HCT116 (cell line): ENCODE measurements at places on chromosomes 7 and 10.

DNA sequence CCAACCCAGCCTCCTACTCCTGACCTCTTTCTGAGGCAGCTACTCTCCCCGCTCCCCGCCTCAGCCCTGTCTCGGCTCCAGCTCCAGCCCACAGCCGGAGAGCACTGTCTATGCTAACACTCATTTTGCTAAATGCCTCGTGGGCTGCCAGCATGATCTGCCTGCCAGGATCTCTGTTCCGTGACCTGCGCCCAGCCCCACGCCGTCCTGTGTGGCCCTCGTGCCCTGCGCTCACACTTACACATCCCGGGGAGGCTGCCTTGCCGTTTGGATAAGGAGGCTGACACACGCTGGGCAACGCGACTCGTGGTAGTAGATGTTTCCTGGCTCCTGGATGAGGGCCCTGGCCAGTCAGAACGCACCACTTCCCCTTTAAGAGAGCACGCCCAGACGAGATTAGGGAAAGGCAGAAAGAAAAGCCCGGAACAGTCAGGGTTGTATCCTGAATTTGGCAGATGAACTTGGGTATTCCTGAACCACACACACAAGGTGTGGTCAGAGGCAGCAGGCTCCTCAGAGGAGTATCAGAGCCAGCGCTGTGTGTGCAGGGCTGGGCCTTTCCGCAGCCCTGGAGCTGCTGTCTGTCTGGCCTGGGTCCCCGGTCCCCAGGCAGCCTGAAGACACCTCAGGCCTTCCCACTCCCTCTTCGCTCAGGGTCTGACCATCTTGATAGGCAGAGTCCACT lies 97.7 kb upstream of the EFCAB10 start:
- no peak for DNase-seq

- DNase-seq = no peak
Measured at GRCh38 chr7:5528071-5528814, 104.6 kb upstream of the TNRC18 start.

DNA sequence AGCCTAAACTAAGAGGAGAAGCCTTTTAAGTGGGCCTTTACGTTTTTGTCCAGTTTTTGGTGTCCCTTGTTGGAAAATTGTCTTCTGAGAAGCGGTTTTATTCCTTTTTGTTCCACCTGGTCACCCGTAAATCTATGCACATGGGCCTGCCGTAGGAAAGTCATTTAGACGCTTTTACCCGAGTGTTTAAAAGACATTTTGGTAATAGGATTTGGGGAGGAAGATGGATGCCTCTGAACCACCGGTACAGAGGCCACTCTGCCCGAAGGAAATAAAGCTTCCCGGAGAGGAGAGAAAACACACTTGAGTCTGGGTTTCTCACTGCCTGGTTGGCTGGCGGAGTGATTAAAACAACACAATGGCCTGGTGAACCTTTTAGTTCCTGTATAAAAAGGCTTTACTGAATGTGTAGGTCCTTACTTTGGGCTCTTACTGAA lies 760 bp downstream of the THNSL1 start:
- DNase-seq = no peak

GRCh38 chr10:114856544-114857287 lies 35.1 kb downstream of the FHIP2A start:
- DNase-seq = no peak

GRCh38 chr7:84152995-84153394 lies 41.6 kb downstream of the SEMA3A start:
- DNase-seq = no peak

GRCh38 chr10:132482090-132482800 lies 55.3 kb upstream of the INPP5A start:
- no peak for DNase-seq

- DNase-seq = no peak
Measured at GRCh38 chr7:18538554-18539250, 43.2 kb downstream of the HDAC9 start.

GRCh38 chr7:118288098-118288497 lies 63.6 kb downstream of the ANKRD7 start:
- no peak for DNase-seq

GRCh38 chr10:124717041-124717757 lies 27.0 kb downstream of the FAM53B start:
- no peak for DNase-seq

DNA sequence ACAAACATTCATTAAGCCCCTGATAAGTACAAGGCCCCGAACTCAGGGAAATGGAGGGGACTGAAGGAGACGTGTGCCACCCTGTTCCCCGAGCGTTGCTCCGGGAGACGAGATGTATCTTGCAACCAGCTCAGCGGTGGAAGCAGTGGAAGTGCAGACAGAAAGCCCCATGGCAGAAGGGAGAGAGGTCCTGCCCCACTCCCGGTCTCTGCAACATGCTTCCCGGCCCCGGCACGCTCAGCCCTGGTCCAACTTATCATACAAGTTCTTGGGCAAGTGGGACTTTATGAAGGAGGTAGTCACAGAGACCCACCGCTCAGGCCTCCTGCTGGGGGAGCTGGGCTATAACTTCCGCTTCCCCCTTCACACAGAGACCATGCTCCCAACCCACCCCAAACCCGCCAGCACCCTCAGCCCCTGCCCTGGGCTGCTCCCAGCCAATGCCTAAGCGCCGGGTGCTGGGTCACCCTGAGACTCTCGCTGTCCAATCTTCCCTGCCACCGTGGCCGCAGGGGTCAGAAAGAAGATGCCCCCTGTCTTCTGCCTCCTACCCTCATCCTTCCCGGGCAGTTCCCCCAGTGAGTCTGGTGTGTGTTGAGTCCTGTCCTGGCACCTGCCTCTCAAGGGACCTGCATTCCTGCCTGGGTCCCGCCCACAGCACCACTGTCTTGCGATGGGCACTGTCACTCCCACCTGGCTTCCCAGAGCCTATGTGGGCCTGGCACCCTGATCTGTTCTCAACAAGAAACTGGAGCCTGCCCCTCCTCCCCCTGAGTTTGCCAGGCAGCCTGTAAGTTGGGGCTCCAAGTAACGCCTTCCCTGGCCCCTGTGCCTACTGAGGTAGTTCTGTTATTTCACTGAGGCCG lies 157.7 kb downstream of the PRKAG2 start:
- DNase-seq = no peak

- no peak for DNase-seq
Measured at GRCh38 chr10:103659674-103660363, 166.3 kb downstream of the NEURL1 start.

GRCh38 chr10:116925056-116925455 lies 75.8 kb downstream of the ENO4 start:
- DNase-seq = no peak

DNA sequence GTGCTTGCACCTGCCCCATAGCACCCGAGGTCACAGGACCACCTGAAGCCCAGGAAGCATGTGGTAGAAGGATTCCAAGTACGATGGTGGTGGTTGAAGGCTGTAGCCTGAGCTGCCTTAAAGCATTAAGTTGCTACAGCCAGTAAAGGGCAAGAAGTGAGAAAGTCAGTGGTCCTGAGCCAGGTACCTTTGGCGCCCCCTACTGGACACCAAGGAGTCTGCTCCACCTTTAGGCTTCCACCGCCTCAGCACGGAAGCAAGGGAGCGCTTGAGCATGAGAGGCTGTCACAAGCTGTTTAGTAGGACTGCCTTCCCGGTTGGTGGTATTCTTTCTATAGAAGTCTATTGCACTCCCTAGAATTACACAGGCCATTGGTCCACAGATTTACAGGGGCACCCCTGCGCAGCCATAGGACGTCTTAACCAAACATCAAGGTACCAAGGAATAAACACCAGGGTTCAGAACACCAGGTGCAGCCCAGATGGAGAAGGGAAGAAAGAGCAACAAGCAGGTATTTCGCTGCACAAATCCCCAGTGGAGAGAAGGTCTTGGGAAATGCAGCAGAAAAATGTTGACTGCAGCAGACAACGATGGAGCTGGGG lies 2.2 kb downstream of the CRTAC1 start:
- peak; percentile 37 for DNase-seq

GRCh38 chr7:31778296-31778695 lies 91.3 kb downstream of the PPP1R17 start:
- DNase-seq = no peak

- DNase-seq = no peak
Measured at GRCh38 chr10:126669168-126669567, 1.3 kb downstream of the C10orf90 start.

- DNase-seq = no peak
Measured at GRCh38 chr7:32507414-32507813, 12.1 kb downstream of the AVL9 start.

DNA sequence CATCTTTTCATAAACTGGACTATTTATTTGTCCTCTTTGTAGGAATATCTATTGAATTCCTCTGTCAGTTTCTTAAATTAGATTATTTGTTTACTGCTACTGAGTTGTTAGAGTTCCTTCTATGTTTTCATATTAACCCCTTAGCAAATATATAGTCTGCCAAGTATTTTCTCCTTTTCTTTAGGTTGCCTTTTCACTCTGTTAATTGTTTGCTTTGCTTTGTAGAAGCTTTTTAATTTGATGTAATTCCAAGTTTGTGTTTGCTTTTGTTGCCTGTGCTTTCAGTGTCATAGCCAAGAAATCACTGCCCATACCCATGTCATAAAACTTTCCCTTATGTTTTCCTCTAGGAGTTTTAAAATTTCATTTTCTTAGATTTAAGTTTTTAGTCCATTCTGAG lies 256.2 kb upstream of the SEMA3A start:
- no peak for DNase-seq

DNA sequence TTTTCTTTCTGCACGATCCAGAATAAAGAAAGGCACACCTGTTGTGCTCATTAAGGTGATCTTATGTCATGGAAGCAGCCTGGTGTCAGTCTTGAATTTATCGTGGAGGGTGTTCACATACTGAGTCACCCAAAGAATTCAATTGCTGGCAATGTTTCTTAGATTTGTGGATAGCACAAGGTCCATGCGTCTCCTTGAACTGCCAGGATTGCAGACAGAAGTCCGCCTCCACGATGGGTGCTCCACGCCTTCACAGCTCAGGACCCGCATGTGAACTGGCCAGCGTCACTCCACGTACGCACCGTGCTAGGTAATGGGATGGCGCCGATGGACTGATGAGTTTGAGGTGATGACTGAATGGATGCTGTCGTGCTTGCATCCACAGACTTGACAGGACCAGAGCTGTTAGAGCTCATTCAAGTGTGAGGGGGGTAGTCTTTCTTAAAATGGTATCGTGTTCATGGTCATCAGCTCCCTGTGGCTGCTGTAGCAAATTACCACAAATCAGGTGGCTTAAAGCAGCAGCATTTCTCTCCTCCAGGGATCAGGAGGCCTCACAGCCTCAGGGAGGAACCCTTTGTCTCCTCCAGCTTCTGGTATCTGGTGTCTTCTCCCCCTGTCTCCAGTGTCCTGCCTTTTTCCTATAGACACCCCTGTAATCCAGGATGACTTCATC lies 65.4 kb upstream of the DNAJB6 start:
- DNase-seq = no peak

GRCh38 chr7:18087026-18087686 lies 59.5 kb upstream of the PRPS1L1 start:
- no peak for DNase-seq

DNA sequence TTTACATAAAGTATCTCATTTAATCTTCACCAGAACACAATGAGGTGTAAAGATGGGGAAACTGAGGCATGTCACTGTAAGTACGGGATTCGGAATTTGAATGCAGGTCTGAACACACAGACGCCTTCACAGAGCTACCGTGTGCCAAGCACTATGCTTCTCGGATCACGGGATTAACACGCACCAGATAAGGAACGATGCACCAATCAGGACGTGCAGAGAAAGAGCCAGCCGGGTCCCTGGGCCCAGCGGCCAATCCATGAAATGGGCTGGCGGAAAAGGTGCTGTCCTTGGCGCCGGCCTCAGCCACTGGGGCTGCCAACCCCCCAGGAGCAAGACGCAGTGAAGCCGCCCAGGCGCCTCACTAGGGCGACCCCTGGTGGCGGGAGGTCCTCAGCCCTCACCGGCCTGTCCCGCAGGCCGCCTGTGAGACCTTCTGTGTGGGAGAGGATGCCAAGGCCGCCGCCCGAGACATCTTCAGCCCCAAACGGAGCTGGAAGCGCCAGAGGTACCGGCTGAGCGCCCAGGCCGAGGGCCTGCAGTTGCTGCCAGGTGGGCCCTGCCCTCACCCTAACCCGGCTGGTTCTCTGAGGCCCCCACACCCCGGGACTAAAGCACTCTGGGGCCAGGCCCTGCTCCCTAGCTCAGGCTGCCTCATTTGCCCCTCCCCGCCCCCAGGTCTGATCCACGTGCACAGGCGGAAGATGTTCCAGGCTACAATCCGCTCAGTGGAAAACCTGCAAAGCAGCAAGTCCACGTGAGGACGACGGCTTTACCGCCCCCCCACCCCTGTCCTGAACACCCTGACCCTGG lies 15.6 kb downstream of the ATG9B start:
- DNase-seq = peak; percentile 87

GRCh38 chr7:95470452-95470851 lies 15.3 kb upstream of the ASB4 start:
- DNase-seq = no peak

GRCh38 chr7:70728872-70729552 lies 402.9 kb upstream of the GALNT17 start:
- no peak for DNase-seq

- no peak for DNase-seq
Measured at GRCh38 chr10:86248062-86248461, 118.5 kb downstream of the GRID1 start.

GRCh38 chr7:98934267-98934666 lies 55.9 kb downstream of the TRRAP start:
- no peak for DNase-seq

DNA sequence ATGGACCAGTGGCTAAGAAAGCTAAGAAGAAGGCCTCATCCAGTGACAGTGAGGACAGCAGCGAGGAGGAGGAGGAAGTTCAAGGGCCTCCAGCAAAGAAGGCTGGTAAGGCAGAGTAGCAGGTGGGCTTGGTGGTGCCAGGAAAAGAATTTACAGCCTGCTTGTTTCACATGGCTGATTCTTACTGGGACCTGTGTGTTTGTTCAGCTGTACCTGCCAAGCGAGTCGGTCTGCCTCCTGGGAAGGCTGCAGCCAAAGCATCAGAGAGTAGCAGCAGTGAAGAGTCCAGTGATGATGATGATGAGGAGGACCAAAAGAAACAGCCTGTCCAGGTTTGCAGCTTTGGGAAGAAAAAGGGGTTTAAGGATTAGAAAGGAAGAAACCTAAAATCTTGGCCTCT lies 5.0 kb downstream of the NOLC1 start:
- DNase-seq = no peak

- DNase-seq = no peak
Measured at GRCh38 chr10:4771554-4772201, 54.3 kb upstream of the AKR1E2 start.

GRCh38 chr7:148572067-148572522 lies 18.5 kb upstream of the C7orf33 start:
- no peak for DNase-seq

DNA sequence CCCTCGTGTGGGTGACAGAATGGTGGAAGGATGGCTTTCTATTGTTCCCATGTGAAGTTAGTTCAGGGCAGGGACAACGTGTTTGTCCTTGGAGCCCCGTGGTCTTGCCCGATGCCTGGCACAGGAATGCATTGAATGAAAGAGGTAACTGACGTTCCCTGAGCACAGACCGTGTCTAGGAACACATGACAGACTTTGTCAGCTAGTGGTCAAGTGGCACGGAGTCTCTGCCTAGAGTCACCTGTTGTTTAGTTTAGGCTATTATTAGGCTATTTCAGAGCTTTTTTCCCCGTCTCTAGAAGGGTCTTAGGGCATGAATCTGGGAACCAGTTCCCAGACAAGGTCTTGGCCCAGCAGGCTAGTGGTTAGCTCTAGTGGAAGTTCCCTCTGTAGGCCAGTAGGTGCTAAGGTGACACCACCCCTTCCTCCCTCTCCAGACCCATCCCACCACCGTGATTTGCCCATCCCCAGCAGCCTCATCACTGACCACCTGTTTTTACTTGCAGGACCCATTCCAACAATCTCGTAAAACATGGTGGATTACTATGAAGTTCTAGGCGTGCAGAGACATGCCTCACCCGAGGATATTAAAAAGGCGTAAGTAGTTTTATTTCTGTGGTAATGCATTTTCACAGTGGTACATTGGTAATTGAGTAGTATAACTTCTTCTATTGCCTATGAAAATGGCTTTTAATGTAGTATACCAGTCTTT lies 21.4 kb downstream of the DNAJB6 start:
- no peak for DNase-seq
